Coronary artery (tissue), 2 donors: ENCODE measurements at places on chromosomes 7 and 10.

DNA sequence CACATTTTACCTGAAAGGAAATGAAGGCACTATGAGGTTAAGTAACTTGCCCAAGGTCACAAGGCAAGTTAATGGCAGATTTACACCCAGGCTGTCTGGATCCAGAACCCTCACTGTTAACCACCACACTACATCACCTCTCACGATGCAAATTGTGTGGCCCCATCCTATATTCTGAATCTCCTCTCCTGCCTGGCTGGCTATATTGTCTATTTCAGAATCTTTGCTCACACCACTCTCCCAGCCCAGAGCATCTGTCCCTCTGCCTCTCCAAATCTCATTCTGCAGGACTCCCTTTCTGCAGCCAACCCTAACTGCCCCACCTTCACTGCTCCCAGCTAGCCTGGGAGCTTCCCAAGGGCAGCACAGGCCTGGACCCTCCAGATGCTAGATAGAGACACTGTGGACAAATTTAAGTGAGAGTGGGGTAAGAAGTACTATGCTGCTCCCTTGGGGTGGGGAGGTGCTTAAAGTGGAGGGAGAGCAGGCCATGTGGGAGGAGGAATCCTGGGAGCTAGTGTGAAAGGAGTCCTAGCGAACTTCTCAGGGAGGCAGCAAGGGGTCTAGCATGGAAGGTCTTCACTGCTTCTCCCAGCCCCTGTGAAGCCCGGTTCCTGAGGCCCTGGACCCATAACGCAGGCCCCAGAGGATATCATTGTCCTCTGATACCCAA is 786 bp downstream of the CUEDC2 start:
- no peak for DNase-seq

- DNase-seq: no peak
Observed at GRCh38 chr10:124742413-124743190, 1.6 kb downstream of the FAM53B start.

GRCh38 chr10:9807846-9808245 is 1209.8 kb upstream of the CELF2 start:
- DNase-seq: no peak

DNA sequence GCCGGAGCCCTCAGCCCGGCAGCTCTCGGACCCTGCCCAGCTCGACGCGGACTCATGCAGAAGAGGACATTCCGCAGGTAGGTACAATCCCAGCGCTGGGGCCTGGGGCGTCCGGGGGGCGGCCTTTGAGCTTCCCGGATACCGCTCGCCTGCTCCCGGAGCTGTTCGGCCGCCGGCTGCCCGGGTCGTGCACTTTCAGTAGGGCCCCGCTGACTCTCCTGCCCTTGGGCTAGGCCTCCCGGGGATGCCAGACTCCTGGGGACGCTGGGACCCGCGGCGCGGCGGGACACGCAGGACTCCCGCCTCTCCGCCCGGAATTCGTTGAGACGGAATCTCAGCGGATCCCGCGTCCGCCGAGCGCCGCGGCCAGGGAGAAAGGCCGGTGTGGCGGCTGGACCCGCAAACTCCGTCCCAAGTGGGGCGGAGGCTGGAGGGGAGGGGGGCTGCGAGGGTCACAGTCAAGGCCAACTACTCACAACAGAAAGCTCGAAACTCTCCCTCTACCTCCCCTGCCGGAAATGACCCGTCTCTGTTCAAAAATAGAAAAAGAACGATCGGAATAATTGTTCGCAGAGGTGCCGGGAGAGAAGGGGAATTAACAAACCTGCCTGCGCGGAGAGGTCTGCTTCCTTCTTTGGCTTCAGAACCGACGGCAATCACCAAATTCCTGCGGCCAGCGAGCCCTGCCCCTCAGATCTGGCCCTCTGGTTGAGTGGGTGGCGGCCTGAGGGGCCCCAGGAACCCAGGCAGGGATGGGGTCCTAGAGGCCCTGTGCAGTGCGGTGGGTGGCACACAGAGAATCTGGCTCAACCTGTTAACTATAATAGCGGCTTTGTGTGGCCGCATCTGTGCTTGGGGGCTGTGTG is 9.2 kb downstream of the TLX1 start:
- no peak for DNase-seq
